Lung microvascular endothelial cell (primary cell): ENCODE measurements at places on chromosomes 6 and 20. TPM values are rescaled to one million over a fixed set of nuclear protein-coding genes. Genes with fewer than 3 reads are reported as not detected.
A peak's percentile ranks its signal among the peaks of the same experiment; 100 is the strongest.

BPIFB2 gene
- total RNA-seq = not detected in 2 replicates

GRCh38 chr20:58670102-58670501 is 19.0 kb downstream of the STX16 start:
- no peak for DNase-seq

DNA sequence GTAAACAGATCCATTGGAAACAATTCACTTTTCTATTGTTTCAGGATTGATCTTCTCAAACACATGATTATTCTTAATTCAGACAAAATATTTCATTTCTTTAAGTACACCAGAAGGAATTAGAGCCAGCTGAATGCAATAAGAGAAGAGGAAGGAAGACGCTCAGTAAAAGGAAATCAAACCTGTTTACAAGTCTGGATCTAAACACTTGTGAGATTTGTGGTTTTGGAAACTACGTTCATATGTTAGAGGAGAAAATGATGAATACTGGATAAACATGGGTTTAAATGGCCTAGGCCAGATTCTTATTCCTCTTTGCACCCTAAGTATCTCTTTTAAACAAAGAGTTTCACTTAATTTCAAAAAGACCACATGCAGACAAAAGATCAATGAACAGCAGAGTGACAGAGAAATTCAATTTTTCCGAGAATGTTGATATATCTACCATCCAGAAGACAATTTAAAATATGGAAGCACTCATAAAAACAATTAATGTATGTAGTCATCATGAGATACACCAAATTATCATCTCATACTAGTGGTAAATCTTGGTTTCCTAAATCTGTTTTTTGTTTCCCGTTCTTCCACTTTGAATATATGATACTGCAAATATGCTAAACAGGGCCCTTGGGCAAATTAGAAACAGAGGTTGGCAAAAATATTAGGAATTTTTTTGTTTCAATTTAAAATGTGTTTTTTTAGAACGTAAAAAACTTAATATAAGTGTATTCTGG is 703.5 kb upstream of the CITED2 start:
- DNase-seq = peak; percentile 44

DNA sequence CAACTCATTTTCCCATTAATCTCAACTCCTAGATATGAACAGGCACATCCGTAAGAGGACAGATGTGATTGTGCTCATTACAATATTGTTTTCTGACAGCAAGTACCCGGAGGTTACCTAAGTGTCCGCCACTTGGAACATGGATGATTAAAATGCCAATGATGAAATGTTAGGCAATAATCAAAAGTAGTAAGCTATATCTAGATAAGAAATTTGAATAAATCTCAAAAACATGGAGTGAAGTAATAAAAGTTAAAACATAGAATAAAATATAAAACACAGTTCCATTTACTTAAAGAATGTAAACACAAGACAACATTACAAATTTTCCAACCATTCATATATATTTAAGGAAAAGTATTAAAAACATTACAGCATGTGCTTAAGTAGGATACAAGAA is 59.2 kb upstream of the LY86 start:
- DNase-seq = no peak

GRCh38 chr20:59117526-59117925 is 46.1 kb upstream of the ZNF831 start:
- DNase-seq = no peak

GRCh38 chr6:106097411-106098231 is 11.5 kb downstream of the PRDM1 start:
- peak; percentile 39 for DNase-seq

- no peak for DNase-seq
These were observed 4.5 kb upstream of the SIRPA start for GRCh38 chr20:1890469-1891262.

- no peak for DNase-seq
These were observed 49.3 kb upstream of the SCAF8 start for GRCh38 chr6:154683756-154684523.

LAMP5 gene
- total RNA-seq = 0.65 TPM in 1 of 2 replicates, not detected in the other

SEMG1 gene
- not detected in 2 replicates for total RNA-seq

C20orf141 gene
- not detected in 2 replicates for total RNA-seq

MYO6 gene
- total RNA-seq = 22.2 and 26.4 TPM in 2 replicates

DNA sequence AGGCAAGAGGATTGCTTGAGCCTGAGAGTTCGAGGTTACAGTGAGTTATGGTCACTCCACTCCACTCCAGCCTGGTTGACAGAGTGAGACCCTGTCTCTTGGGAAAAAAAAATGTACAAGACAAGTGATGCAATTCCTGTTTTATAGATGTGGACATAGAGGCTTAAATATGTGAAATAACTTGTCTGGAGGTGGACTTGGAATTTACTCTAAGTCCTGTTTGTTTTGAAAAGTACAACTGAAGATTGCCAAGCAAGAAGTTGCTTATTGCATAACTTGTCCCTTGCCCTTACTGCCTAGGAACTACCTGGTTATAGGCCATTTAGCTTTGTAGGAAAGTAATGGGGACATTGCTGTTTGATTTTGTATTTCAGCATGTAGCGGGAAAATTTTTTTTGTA is 26.0 kb upstream of the ADIG start:
- DNase-seq = no peak
